A549 (cell line): ENCODE measurements at places on chromosomes 6 and 20. TPM values are rescaled to one million over a fixed set of nuclear protein-coding genes. Genes with fewer than 3 reads are reported as not detected.

- DNase-seq = no peak
Measured at GRCh38 chr6:35140639-35141006, 516 bp downstream of the TCP11 start.

- DNase-seq = no peak
Measured at GRCh38 chr6:92111386-92111785, 1308.0 kb downstream of the EPHA7 start.

GRCh38 chr6:118134206-118134605 is 227.1 kb downstream of the SLC35F1 start:
- no peak for DNase-seq

MUC21 gene
- polyA plus RNA-seq = not detected in 3 replicates

DNA sequence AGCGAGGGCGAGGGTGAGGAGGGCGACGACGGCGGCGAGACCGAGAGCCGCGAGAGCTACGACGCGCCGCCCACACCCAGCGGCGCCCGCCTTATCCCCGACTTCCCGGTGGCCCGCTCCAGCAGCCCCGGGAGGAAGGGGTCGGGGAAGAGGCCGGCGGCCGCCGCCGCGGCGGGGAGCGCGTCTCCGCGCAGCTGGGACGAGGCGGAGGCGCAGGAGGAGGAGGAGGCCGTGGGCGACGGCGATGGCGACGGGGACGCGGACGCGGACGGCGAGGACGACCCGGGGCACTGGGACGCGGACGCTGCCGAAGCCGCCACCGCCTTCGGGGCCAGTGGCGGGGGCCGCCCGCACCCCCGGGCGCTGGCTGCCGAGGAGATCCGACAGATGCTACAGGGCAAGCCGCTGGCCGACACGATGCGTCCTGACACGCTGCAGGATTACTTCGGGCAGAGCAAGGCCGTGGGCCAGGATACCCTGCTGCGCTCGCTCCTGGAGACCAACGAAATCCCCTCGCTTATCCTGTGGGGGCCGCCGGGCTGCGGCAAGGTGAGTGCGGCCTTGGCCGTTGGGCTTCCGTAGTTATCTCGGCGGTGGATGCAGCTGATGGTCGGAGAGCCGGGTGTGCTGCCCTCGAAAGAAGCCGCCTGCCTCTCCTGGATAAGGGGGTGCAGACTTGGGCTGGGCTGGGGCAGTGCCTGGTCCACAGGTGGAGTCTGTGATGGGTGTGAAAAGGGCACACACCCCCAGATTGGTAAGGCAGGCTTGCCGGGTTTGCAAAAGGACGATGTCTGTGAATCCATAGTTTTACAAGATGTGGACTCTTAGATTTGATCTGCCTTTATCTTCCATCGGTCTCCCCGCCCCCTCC is 938 bp downstream of the WRNIP1 start:
- peak; percentile 26 for DNase-seq
